Activated T-helper 1 cell treated with anti-CD3 and anti-CD28 coated beads, Interleukin-12 subunit alpha, Interleukin-12 subunit beta, Interleukin-2, Interleukin-4 antibody, amounts not matched to agents 30 ng/mL and 10 ng/mL and 1 ng/mL, durations not matched to agents 14 hours and 24 hours and 36 hours (primary cell): ENCODE measurements at places on chromosomes 11 and 22. TPM values are rescaled to one million over a fixed set of nuclear protein-coding genes. Genes with fewer than 3 reads are reported as not detected.

OR56B4 gene
- total RNA-seq: not detected in 2 replicates

SVIP gene
- 45.1 and 47.5 TPM in 2 replicates for total RNA-seq

RFPL1 gene
- not detected in 2 replicates for total RNA-seq

TMEM86A gene
- 0.52 and 0.93 TPM in 2 replicates for total RNA-seq

FANCF gene
- 16.9 and 19.9 TPM in 2 replicates for total RNA-seq

TRIM49 gene
- not detected in 2 replicates for total RNA-seq

PYGM gene
- total RNA-seq: 2.7 and 4.8 TPM in 2 replicates

OR51B5 gene
- total RNA-seq: not detected in 2 replicates

OR8G5 gene
- not detected in 2 replicates for total RNA-seq

CDC42BPG gene
- 0.29 and 0.44 TPM in 2 replicates for total RNA-seq

TENM4 gene
- 0.03 TPM in 1 of 2 replicates, not detected in the other for total RNA-seq

KCTD21 gene
- 10.7 and 12.0 TPM in 2 replicates for total RNA-seq

SNX32 gene
- total RNA-seq: 1.6 and 1.9 TPM in 2 replicates

CCND1 gene
- 26.4 and 28.1 TPM in 2 replicates for total RNA-seq

HTR3B gene
- total RNA-seq: not detected in 2 replicates

SYT13 gene
- total RNA-seq: not detected in 2 replicates

CARD18 gene
- total RNA-seq: not detected in 2 replicates

TRIM29 gene
- total RNA-seq: not detected in 2 replicates

CAT gene
- 19.1 and 19.9 TPM in 2 replicates for total RNA-seq

MOGAT2 gene
- not detected in 2 replicates for total RNA-seq

SGSM1 gene
- total RNA-seq: 0.13 and 0.64 TPM in 2 replicates

DRICH1 gene
- total RNA-seq: 0.34 and 0.65 TPM in 2 replicates

IFITM10 gene
- 0.32 and 0.52 TPM in 2 replicates for total RNA-seq

PHOX2A gene
- not detected in 2 replicates for total RNA-seq

CAPN1 gene
- 85.9 and 93.5 TPM in 2 replicates for total RNA-seq

SMIM35 gene
- 0.10 and 0.16 TPM in 2 replicates for total RNA-seq

HEPHL1 gene
- total RNA-seq: not detected in 2 replicates

GANAB gene
- total RNA-seq: 238 and 255 TPM in 2 replicates

RASSF10 gene
- not detected in 2 replicates for total RNA-seq

ASPHD2 gene
- total RNA-seq: 23.4 and 23.5 TPM in 2 replicates

CLP1 gene
- 17.8 and 19.1 TPM in 2 replicates for total RNA-seq

MEI1 gene
- 22.3 TPM in 2 replicates for total RNA-seq

OR8D4 gene
- not detected in 2 replicates for total RNA-seq

TRPM5 gene
- not detected in 2 replicates for total RNA-seq

SEPTIN5 gene
- 0.98 and 1.3 TPM in 2 replicates for total RNA-seq

GAB4 gene
- not detected in 2 replicates for total RNA-seq

MMP12 gene
- total RNA-seq: 0.10 TPM in 1 of 2 replicates, not detected in the other

CCDC90B gene
- 24.2 and 24.5 TPM in 2 replicates for total RNA-seq

APOBEC3A gene
- total RNA-seq: not detected in 2 replicates

TPBGL gene
- 0.34 and 0.47 TPM in 2 replicates for total RNA-seq

MUC2 gene
- total RNA-seq: not detected in 2 replicates

OR52I2 gene
- not detected in 2 replicates for total RNA-seq

OR51E2 gene
- total RNA-seq: not detected in 2 replicates

TRIM6 gene
- total RNA-seq: 0.34 and 0.54 TPM in 2 replicates

BTBD18 gene
- total RNA-seq: 0.07 TPM in 1 of 2 replicates, not detected in the other

OR52A1 gene
- not detected in 2 replicates for total RNA-seq

KDM4E gene
- not detected in 2 replicates for total RNA-seq

FIBIN gene
- not detected in 2 replicates for total RNA-seq

WNT7B gene
- not detected in 2 replicates for total RNA-seq

CABP7 gene
- total RNA-seq: not detected in 2 replicates

KDM4D gene
- total RNA-seq: 1.1 TPM in 2 replicates

SUSD2 gene
- 0.73 and 0.83 TPM in 2 replicates for total RNA-seq

DBX1 gene
- total RNA-seq: not detected in 2 replicates
